GM10248 (cell line): ENCODE measurements at places on chromosomes 12 and 14.

- no peak for DNase-seq
These were observed 5.4 kb downstream of the DDN start for GRCh38 chr12:48993787-48994186.

- DNase-seq: no peak
These were observed 12.5 kb upstream of the IRF2BPL start for GRCh38 chr14:77040741-77041653.

GRCh38 chr14:29900609-29901350, 26.9 kb downstream of the PRKD1 start:
- no peak for DNase-seq

DNA sequence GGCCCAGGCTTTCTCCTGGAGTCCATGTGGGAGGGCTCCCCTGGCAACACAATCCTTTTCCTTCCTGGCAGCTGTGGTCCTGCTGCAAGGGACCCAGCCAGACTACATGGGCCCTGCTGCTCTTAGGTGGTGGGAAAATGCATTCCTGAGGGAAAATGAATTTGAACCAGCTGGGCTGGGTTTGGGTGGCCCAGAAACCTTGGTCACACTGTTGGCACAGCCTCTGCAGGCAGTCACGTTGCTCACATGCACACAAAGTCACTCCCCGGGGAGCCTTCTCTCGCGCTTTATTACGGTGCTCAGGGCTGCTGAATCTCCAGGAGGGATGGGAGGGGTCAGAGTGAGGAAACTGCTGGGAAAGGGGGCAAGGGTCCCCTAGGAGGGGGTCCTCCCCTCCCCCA, 17.2 kb downstream of the PLEKHG3 start:
- DNase-seq: no peak

DNA sequence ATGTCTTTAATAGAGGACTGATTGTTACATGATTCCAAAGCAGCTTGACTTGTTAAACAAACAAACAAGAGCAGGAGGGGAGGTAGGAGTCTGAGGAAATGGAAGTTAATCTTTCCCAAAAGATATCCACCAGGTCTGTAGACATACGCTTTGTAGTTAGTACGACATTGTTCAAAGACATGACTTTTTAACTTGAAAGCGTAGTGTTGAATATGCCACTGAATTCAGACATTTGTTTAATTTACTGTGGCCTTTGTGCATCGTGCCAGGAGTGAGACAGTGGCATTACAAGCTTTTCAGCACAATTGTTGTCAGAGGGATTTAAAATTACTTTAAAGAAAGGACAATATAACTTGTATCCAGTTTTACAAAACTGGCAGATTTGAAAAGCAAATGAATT, 53.0 kb downstream of the SAV1 start:
- no peak for DNase-seq

DNA sequence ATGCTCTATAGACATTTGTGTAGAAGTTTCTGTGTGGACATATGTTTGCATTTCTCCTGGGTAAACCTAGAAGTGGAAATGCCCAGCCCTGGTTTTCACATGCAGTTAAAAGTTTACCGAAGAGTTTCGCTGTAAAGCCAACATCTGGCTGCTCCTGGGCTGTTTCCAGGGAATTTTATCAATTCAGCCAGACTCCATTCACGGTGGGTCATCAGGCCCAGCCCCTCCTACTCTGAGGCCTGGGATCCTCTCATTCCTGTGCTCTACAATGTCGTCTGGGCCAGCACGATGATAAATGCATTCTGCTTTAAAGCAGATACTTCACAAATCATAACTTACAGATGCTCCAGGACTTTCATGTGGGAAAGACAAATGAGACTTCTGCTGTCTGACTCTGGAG, 7.1 kb downstream of the NUAK1 start:
- DNase-seq: no peak

DNA sequence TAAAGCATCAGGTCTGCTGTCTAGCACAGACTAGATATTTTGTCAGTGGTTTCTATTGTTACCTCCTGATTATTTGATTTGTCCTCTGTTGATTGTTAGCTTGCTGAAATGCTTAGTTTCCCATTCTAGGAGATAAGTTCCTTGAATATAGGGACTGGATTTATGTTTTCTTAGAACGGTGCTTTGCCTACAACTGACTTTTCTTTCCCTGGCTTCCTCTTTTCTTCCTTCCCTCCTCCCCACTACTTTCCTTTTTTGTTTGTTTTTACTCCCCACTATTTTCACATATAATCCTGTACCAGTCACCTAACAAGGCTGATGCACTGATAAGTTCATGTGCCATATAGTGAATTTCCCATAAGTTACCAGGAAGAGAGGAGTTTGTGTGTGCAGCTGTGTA, 58.5 kb upstream of the METAP2 start:
- no peak for DNase-seq
